Stimulated activated CD4-positive, alpha-beta T cell treated with anti-CD3 and anti-CD28 coated beads, Interleukin-4, amount 100 ng/mL, for 4 hours (primary cell): ENCODE measurements at places on chromosomes 1 and 21.

- DNase-seq: no peak
Observed at GRCh38 chr1:244822878-244823277, 12.6 kb upstream of the COX20 start.

DNA sequence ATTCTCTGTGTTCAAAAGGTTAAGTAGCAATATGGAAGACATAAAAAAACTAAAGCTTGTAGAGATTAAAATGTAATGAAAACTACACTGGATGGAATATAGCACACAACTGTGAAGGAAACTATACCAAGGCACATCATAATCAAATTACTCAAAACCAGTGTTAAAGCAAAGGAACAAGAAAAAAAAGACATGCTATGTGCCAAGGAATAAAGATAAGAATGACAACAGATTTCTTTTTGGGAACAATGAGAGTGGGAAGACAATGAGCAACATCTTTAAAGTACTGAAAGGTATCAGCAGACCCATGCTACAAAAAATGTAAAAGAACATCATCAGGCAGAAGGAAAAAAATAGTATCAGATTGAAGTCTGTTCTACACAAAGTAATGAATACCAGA, 157.8 kb downstream of the VPS13D start:
- DNase-seq: no peak

GRCh38 chr1:40532062-40532389, 589 bp downstream of the ZNF684 start:
- DNase-seq: no peak

DNA sequence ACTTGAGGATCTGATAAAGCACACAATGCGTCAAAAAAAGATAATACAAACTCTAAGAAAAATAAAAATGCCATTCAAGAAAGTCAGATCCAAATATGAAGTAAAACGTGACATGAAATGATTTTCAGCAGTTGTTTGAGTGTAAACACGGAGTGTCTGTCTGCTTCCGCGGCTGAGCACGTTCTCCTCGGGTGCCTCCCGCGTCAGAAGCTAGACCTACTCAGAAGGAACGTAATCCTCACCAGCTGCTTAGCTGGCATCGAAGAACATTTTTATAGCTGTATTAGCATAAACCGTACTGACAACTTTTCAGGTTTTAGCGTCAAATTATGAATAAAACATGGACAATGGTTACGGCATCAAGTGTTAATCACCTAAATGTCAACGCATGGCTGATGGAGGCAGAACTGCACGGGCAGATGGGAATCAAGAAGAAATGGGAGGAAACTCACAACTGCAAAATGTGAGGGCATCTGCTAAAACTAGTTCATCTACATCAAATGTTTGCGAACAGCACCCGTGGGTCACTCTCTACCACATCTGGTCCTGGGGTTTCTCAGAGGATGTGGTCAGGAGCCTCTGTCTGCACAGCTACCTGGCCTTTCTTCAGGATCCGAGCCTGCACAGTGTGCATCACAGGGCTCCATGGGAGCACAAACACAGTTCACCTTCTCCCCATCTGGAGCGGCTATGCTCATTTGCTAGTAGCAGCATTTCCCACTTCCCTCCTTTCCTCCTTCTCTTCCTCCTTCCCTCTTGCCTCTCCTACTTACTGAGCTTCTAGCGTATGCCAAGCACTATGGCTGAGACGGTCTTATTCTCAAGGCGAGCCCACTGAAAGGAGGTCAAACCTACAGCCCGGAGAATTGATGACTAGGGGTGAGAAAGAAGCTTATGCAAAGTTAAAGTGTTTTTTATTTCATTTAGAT, 40.0 kb downstream of the RCAN1 start:
- DNase-seq: no peak

GRCh38 chr1:5099558-5099957, 445.1 kb downstream of the AJAP1 start:
- DNase-seq: no peak

- no peak for DNase-seq
Observed at GRCh38 chr1:114341856-114342255, 169.1 kb downstream of the TRIM33 start.

GRCh38 chr1:239608469-239608868, 222.1 kb downstream of the CHRM3 start:
- no peak for DNase-seq

GRCh38 chr1:118862755-118863154, 125.4 kb downstream of the TBX15 start:
- no peak for DNase-seq

DNA sequence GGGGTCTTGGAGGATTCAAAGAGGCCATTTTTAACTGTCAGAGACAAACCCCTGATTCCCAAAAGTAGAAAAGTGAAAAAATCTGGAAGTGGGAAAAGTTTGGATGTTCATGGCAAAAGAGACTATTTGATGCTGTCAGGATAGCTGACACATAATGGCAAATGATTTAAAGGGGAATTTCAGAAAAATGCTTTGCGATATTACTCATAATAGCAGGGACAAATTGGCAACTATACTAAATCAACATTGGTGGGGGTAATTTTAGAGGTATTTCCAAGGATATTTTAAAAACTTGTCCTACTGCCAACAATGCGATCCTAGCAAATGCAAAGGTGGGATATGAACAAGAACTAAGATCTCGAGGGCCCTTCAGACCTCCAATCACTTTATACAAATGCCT, 5.3 kb upstream of the GSTM4 start:
- no peak for DNase-seq

DNA sequence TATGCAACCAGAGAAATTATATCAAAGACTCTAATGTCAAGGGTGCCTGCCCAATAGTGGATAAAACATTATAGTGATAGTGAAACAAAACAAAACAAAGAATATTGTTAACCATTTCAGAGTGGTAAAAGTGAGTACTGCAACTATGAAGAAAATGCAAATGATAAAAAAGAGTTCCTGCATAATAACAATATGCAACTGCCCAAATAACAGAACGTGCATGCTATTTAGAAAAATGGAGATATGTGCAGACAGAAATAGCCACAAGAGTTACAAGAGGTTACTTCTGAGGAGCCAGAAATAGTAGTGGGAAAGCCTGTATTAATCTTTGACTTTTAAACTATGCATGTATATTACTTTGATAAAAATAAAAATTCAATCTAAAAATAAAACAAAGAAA, 302.5 kb downstream of the NEGR1 start:
- no peak for DNase-seq

GRCh38 chr21:40562242-40563002, 284.5 kb downstream of the DSCAM start:
- no peak for DNase-seq

GRCh38 chr1:232293361-232293760, 336.6 kb downstream of the SIPA1L2 start:
- DNase-seq: no peak

GRCh38 chr1:25629836-25630235, 13.2 kb downstream of the MAN1C1 start:
- no peak for DNase-seq

GRCh38 chr1:230849451-230850224, 18.7 kb downstream of the C1orf198 start:
- DNase-seq: no peak

DNA sequence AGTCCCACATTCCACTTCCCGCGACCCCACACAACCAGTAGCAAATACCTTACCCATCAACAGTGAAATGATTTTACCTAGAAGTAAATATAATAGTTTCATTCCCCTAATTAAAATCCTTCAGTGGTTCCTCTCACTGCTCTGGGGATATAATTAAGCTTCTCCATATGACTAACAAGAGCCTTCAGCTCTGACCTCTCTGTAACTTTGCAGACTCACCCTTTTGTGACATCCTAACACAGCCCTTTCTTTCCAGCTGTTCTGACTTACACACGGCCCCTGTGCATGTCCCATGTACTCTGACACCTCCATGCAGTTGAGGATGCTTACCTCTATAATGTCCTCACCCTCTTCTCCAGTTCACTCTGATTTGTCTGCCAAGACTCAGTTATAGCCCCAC, 137.3 kb upstream of the SPAG17 start:
- no peak for DNase-seq
